ENCODE measurements at places on chromosomes 3 and 15.

DNA sequence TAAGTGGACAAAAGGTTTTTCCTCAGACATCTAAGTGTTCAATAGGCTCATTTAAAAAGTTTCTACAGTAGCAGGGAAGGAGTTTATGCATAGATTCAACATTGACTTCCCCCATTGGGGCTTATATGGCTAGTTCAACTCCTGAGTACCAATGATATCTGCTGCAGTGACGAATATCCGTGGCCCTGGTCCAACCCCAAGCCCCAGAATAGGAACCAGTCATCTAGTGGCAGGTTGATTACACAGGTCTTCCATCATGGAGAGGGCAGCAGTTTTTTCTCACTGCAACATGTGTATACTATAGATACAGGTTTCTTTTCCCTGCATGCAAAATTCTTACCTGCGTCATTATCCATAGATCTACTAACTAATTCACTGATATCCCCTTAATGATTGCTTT lies 45.8 kb upstream of the KPNA4 start:
- no peak for DNase-seq

- DNase-seq: no peak
Measured at GRCh38 chr3:146796078-146796477, 190.9 kb upstream of the PLSCR5 start.

DNA sequence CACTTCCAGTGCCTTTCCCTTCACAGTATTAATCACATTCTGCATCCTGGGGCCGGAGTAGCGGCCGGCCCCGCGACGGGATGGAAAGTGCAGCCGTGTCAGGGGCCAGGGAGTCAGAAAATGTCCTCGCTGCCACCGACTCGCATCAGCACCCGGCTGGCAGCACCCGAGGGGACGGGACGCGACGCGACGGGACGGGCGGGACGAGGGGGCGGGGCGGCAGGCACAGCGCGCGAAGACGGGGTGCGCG lies 353 bp downstream of the ATG3 start:
- DNase-seq: no peak

DNA sequence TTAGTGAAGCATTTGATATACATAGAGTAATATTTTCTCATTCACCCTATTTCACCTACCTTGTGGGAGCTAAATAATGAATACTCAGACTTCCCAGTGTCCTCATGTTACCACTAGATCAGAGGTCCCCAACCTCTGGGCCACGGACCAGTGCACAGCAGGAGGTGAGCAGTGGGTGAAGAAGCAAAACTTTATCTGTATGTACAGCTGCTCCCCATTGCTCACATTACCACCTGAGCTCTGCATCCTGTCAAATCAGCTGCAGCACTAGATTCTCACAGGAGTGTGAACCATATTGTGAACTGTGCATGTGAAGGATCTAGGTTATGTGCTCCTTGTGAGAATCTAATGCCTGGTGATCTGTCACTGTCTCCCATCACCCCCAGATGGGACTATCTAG lies 79.4 kb downstream of the RETNLB start:
- no peak for DNase-seq

- no peak for DNase-seq
Measured at GRCh38 chr15:62104401-62104800, 37.6 kb downstream of the C2CD4A start.

GRCh38 chr3:127193775-127194174 lies 844 bp downstream of the PRR23E start:
- DNase-seq: no peak

DNA sequence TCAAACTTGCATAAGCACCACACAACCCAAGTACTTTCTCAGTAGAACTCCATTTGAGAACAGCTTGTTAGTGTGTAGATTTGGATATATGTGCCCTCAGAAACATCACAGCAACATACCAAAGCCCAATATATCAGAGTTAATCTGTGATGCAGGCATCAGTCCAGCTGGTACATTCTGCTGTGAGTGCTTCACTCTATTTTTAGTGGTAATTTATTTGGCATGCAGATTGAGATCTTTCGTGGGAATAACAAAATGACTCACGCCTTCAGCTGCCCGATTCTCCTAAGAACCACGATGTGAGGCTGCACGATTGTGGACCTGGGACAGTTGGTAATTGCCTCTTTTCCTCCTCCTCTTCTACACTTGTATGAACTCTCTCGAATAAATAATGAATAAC lies 730.7 kb downstream of the SQOR start:
- no peak for DNase-seq

- DNase-seq: no peak
Measured at GRCh38 chr15:61327019-61327631, 98.0 kb upstream of the RORA start.

DNA sequence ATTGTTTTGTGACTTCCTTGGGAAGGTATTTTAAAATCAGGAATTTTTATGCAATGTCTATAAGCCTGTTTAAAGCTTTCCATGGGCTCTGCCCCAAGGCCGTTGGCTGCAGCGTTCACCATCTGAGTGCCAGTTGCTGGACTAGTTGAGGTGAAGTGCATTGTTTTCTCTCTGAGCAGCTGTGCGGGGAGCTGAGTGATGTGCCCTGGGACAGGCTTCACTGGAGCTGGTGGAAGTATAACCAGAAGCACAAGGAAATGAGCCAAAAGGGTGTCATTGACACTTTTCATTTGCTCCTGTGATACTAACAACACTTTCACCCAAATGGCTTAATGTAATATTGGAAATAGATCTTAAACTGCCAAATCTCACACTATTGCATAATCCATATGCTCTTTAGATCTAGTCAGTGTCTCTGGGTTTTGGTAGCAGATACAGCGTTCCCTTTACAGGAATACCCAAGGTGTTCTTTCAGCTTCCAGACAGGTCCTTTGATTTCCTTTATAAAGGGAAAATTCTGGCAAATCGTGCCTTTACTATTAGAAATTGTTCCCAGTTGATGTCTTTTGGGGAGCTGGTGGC lies 29.2 kb downstream of the APH1B start:
- DNase-seq: no peak

DNA sequence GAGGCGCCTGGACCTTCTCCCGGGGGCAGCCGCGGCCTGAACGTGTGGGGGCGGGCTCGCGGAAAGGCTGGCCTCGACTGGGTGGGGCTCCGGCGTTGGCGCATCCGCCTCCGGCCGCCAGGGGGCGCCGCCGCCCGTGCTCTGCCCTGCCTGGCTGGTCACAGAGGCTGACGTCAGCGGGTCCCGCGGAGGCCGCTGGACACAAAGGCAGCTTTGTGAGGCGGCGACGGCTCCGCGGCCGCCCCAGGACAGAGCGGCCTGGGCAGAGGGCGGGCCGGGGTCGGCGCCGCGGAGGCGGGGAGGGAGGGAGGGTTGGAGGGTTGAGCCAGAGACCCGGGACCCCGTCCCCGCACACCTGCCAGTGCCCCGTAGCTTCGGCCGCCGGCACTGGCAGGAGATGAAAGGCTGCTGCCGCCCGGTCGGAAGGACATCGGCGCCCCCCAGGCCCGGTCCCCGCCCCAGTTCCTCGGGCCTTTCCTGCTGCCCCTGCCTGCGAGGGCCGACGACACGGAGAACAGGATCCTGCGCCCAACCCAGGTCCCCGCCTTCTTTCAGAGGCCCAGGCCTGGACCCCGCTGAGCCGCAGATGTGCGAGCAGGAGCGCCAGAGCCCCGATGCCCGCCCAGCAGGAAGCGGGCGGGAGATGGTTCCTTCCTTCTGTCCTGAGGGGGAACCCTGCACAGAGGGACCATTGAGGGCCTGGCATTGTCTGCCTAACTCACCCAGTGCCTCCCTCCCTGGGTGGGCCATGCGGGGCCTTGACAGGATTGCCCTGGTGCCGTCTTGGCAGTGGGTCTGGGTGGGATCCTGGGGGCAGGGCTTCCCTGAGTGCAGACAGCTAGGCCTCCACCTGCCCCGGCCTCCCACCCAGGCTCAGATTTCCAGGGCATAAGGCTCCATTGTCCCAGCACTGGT lies 8.7 kb upstream of the SEMA3B start:
- peak; percentile 67 for DNase-seq

GRCh38 chr3:26018889-26019288 lies 229.0 kb downstream of the OXSM start:
- DNase-seq: no peak

DNA sequence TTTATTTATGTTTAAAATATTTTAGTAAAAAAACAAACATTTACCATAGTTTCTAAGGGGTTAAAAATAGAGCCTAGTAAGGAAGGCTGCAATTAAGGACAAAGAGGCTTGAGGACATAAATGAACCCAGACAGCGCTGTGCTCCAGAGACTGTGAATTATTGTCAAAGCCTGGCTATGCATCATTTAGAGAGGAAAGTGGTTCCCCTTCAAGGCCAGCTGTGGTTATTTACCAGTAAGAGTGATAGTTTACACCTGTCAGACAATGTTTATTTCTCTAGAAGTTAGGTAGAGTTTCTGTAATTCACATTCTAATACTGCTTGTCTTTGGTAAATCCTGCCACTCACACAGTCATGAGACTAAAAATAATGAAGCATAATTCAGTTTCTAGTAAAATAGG lies 32.4 kb upstream of the PIK3R4 start:
- DNase-seq: no peak

DNA sequence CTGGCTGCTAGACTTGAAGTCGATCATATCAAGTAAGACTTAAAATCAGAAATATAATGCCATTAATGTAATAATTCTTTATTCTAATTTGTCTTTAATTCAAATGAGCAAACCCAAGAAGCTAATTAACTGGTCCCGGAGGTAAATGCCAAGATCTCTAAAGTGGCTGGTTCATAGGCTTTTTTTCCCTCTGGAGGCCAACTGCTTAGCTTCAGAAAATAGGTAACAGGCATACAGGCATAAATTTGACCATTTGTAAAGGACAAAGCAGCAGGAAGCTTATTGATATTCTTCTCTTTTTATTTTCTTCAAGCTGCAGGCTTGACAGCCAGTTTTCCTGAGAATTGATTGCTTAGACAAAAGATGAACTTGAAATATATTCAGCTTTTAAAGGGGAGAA lies 158.6 kb upstream of the RAP2B start:
- no peak for DNase-seq

DNA sequence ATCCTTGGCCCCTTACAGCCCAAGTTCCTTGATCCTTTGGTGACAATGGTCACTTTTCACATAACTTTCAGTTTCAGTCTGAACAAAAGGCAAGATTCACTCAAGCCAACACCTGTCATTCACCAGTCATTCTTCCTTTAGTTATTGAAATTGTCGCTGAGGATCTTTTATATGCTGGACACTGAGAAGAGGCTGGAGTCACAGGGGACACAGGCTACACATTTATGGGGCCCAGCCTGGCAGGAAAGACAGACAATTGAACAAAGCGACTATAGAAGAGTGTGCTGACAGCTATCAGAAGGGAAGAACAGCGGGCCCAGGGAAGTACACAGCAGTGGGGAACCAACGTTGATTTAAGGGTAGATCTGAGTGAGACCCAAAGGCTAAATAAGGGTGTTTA lies 69.8 kb upstream of the PROK2 start:
- no peak for DNase-seq

- DNase-seq: no peak
Measured at GRCh38 chr3:171169866-171170265, 143.3 kb upstream of the SLC2A2 start.

- no peak for DNase-seq
Measured at GRCh38 chr3:69671082-69671952, 67.9 kb upstream of the MITF start.

DNA sequence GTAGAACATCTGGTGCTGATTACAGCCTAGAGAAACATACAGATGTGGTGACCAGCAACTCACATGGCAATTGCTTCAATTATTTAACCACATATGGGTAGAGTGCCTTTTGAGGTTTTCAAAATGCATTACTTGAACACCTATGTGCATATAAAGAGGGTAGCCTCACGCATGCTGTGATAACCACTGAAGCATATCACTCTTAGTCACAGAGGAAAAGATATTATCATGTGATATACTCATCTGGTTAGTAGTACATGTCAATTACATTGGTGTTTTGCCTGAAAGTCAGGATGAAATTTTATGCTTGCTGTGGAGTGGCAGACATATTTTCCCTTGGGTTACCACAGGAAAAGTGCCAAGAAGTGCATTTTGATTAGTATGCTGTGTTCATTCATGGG lies 459.3 kb upstream of the AGTR1 start:
- no peak for DNase-seq

DNA sequence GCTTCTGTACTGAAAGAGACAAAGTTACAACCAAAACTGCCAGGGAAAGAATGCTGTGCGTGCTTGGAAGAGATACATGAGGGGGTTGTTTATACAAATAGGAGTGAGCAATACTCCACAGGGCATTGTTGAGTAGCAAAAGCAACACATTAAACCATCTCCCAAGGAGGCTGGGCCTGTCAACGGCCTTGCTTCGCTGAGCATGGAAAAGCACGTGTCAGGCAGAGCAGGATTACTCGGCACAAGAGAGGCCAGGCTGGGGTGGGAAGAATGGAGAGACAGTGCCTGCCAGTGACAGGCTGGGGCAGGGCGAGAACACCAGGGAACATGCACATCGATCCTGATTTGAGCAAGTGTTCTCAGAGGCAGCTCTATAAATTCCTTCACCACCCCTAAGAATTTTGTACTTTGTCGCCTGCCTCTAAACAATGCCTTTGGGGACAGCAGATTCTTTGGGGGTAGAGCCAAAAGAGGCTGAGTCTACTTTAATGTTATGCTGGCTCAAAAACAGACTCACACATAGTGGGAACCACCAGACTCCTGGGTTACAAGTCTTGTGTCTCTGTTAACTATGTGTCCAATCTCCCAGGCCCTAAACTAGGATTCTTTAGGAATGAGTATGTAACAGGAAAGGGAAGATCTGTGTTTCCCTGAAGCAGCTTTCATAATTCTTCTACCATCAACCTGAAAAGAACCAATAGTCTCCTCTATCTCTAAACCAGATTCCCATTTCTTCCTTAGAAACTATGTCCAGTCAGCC lies 67.2 kb downstream of the LIPC start:
- DNase-seq: no peak

GRCh38 chr3:185824051-185825005 lies 514 bp downstream of the IGF2BP2 start:
- peak; percentile 12 for DNase-seq

DNA sequence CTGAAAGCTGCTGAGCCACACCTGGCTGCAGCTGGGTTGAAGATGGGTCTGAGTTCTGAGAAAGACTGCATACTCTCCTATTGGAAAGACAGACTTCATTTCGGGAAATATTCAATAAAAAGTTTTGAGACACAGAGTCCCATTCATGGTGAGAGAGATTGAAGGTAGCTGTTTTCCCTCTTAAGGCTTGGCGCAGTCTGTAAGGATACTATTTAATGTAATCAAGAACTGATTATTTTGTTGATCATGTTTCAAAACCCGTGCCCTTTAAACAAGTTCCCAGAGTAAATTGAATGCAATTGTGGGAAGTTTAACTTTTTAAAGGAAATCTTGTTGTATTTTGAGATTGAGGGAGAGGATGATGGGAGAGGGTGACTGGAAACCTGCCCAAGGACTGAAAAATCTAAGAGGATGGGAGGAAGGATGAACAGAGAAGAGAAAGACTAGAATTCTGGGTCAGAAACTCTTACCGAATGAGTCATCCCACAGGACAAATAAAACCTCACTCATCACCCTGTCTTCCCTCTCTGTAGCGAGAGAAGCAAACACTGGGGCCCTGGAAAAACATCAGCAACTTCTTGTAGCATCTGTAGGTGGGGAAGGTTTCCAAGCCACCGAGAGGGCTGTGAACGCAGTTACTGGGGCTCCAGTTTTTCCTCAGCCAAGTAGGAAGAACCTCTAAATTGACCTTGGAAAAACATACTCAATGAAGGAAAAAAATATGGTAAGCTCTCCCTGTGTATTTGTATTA lies 193.2 kb upstream of the TPRG1 start:
- DNase-seq: no peak

GRCh38 chr3:120119846-120120510 lies 25.7 kb upstream of the GSK3B start:
- DNase-seq: no peak
